ENCODE measurements at places on chromosomes 2 and 18.

DNA sequence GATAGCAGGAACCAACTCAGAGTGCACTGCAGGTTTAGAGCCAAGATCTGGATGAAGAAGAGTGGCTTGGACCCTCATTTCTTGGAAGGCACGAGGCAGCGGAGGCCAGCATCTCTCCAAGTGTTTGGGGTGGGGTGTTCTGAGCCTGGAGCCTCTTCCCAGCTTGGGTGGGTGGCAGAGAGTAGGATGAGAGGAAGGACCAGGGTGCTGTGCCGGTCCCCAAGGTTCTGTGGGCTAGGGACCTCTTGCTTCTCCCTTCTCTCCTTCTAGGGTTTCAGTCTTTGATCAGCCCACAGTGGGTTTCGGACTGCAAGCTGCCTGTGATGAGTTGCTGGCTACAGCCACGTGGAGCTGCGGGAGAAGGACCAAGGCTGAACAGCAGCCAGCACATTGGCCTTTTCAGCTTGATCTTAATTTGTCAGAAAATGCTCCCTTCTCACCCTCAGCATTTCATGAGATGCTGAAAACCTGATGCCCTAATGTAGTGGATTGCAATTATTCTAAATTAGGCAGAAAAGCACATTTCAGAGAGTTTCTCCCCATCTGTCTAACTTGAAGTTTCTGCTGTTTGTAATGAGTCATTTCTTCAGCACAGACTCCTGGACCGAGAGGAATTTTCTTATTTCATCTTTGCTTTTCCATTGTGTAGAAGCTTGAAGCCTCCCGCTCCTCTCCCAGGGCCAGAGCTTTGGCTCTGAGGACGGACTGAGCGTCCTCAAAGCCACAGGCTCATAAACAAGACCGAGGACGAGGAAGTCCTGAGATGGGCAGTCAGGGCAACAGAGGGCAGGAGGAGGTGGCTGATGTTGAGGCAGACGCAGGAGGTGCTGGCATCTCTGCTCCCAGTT, 99.1 kb upstream of the HDAC4 start:
- no peak overlapping the region for H3K27ac ChIP-seq
- H3K27me3 ChIP-seq = no peaks in the 10 kb centered on the region
- no peaks in the 10 kb centered on the region for H3K36me3 ChIP-seq
- DNase-seq = no peak
- no peak overlapping the region for H3K4me3 ChIP-seq

GRCh38 chr2:160417745-160418397, 75.7 kb downstream of the RBMS1 start:
- no peaks in the 10 kb centered on the region for H3K27me3 ChIP-seq
- no peaks in the 10 kb centered on the region for H3K4me1 ChIP-seq
- no peak overlapping the region for H3K27ac ChIP-seq
- no peak for DNase-seq

DNA sequence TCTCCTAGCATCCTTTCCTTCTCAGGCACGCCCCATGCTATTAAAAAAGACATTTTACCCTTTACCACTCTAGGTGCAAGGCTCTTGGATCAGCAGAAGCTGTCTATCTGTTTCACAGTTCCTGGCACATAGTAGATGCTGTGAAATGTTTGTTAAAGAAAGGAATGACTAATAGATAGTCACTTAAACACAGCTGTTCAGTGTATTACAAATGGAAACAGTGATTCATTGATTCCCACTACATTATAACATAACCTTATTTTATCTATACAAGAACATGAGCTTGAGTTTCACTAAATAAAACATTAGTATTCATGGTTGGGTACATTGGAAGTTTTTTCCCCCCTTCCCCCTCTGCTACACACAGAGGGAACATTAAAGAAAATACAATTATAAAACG, 142.1 kb downstream of the ASXL3 start:
- no peaks in the 10 kb centered on the region for H3K27me3 ChIP-seq
- no peaks in the 10 kb centered on the region for H3K4me1 ChIP-seq
- H3K36me3 ChIP-seq = no peaks in the 10 kb centered on the region
- H3K4me3 ChIP-seq = no peak overlapping the region
- H3K27ac ChIP-seq = no peak overlapping the region
- no peak for DNase-seq

DNA sequence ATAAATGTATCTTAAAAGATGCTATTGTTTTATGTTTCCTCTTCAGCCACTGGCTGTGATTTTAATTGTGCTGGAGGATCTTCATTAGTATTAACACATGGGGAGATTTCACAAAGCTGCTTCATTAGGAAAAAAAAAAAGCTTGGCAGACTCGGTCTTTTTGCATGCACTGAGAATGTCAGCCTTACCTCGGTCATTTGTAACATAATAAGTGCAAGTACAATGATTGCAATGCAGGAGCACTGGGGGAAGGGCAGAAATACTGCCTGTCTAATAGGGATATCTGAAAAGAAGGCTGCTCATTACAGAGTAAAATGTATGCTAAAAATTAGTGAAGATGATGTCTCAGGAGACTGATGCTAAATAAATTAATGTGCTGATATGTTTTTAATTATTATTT, 1.3 kb upstream of the BAZ2B start:
- H3K27me3 ChIP-seq = no peaks in the 10 kb centered on the region
- peaks cover 32% of the 10 kb centered on the region for H3K4me1 ChIP-seq
- H3K36me3 ChIP-seq = no peaks in the 10 kb centered on the region
- H3K4me3 ChIP-seq = no peak overlapping the region
- no peak for DNase-seq
